Vagina (tissue), 2 donors: ENCODE measurements at places on chromosomes 2 and 18. TPM values are rescaled to one million over a fixed set of nuclear protein-coding genes. Genes with fewer than 3 reads are reported as not detected.
A peak's percentile ranks its signal among the peaks of the same experiment; 100 is the strongest.

- H3K27me3 ChIP-seq, result no peaks in the 10 kb centered on the region
- no peak overlapping the region for H3K27ac ChIP-seq
- H3K36me3 ChIP-seq, result no peaks in the 10 kb centered on the region
- H3K4me1 ChIP-seq, result no peaks in the 10 kb centered on the region
- no peak overlapping the region for H3K4me3 ChIP-seq
- no peak for DNase-seq
Measured at GRCh38 chr2:48398285-48399002, 131.5 kb upstream of the STON1 start.

DNA sequence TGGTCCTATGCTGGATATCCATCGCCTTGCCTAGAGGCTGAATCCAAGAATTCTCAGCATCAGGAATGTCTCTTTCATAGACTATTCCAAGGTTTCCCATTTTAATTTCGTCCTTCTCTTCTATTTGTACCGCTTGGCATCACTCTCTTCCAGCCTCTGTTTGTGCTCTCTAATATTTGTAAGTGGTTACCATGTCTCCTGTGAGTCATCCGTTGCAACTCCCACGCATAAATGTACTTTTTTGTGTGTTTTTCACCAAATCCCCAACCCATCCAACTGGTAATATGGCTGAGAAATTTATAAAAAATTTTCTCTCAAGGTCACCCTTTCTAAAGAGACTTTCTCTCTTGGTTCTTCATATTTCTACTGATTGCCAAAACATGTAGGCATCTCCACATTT, 21.8 kb downstream of the COLEC12 start:
- peak overlapping the region; percentile 37 for H3K27ac ChIP-seq
- H3K4me3 ChIP-seq, result no peak overlapping the region
- H3K36me3 ChIP-seq, result no peaks in the 10 kb centered on the region
- DNase-seq, result no peak
- no peaks in the 10 kb centered on the region for H3K4me1 ChIP-seq

DNA sequence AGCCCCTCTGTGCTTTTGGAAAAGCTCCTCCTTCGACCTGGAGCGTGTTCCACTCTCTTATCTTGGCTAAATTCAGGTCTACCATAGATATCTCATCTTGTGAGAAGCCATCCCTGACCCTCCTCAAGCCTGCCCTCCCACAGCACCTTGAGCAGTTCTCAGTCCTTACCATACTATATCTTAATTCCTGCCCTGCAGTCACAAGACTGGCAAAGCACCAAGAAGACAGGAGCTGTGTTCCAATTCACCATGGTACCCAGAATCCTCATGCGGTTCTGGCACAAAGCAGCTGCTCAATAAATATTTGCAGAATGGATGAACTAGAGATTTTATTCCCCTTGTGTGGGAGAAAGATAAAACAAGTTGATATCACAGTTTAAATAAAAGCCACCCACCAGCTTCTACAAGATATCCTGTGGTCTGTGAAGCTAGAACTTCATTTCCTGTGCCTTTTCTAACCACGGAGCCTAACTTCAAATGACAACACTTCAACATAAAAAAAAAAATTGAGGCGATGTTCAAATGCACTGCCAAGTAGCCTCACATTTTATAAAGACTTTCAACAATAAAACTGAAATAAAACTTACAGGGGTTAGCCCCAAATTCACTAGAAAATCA, 19.5 kb downstream of the MARCHF4 start:
- H3K27ac ChIP-seq, result no peak overlapping the region
- H3K4me3 ChIP-seq, result no peak overlapping the region
- DNase-seq, result peak; percentile 22
- H3K4me1 ChIP-seq, result no peaks in the 10 kb centered on the region
- H3K36me3 ChIP-seq, result no peaks in the 10 kb centered on the region

GRCh38 chr2:206218796-206219499, 55.5 kb upstream of the ZDBF2 start:
- H3K27ac ChIP-seq, result no peak overlapping the region
- no peaks in the 10 kb centered on the region for H3K36me3 ChIP-seq
- no peaks in the 10 kb centered on the region for H3K27me3 ChIP-seq
- peaks cover 14% of the 10 kb centered on the region for H3K4me1 ChIP-seq

DNA sequence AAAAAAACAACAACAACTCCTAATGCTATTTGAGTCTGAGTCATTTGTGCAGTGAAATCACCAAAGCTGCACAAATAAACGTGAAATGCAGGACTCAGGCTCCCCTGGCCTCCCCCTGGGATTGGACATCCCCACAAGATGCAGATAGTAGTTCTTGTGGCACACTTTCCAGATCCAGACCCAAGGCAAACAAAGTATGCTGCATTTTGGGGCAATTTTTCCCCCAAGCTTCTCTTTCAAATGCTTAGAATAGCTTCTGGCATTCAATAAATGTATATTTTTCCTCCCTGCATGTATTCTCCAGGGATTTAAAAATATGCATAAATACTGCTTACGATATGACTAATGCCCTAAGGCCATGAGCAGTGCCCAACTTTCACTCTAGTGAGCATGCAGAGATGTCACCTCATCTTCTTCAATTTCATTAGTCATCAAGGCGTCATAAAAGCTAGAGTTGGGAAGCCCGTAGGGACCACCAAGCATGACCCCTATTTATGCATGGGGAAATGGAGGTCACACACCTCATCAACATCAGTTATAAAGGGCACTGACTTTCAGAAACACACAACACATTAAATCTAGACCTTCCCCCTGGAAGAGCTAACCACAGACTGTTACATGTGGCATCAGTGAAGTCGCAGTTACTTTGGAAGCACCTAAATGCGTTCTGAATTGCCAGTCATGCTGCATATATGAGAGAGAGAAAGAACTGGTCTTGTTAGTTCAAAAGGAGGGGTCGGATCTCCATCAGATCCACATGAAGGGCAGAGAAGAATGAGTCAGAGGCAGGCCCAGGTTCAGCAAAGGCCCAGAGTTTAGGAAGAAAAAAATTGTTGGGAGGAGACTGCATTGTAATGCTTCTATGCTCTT, 374.1 kb downstream of the LPIN1 start:
- H3K27me3 ChIP-seq, result no peaks in the 10 kb centered on the region
- no peak overlapping the region for H3K4me3 ChIP-seq
- DNase-seq, result no peak
- no peaks in the 10 kb centered on the region for H3K4me1 ChIP-seq
- H3K27ac ChIP-seq, result no peak overlapping the region
- H3K36me3 ChIP-seq, result no peaks in the 10 kb centered on the region

DNA sequence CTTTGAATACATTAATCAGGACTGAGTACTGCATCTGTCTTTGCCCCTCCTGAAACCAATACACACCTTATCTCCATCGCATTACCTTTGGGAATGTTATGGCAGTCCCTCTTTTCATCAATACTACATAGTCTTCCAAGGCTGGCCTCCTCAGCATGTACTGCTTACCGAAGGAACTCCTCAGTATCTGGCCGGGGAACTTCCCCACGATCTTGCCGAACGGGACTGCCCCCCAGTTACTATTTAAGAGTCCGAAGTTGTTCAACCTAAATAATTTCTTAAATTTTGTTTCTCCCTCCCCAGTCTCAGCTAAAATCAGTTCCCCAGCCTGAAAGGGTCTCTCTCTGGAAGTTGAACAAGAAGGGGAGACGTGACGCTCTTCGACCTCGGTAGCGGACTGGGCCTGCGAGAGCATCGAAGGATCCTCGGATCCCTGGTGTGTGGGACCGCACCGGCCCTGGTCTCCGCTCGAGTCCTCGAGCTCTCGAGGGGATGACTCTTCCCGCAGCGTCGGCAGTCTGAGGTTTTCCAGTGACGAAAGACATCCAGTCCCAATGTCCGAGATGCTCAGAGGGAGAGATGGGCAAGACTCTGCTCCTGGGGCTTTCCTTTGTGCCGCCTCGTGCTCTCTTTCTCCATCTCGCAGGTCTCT, 489 bp downstream of the TRMT61B start:
- peaks cover 35% of the 10 kb centered on the region for H3K4me1 ChIP-seq
- no peaks in the 10 kb centered on the region for H3K36me3 ChIP-seq
- H3K27ac ChIP-seq, result peak overlapping the region; percentile 70
- no peaks in the 10 kb centered on the region for H3K27me3 ChIP-seq

GRCh38 chr2:181106789-181107627, 126.6 kb downstream of the UBE2E3 start:
- H3K4me1 ChIP-seq, result peaks cover 4% of the 10 kb centered on the region
- H3K27ac ChIP-seq, result no peak overlapping the region
- DNase-seq, result no peak
- H3K4me3 ChIP-seq, result no peak overlapping the region
- H3K36me3 ChIP-seq, result no peaks in the 10 kb centered on the region

DNA sequence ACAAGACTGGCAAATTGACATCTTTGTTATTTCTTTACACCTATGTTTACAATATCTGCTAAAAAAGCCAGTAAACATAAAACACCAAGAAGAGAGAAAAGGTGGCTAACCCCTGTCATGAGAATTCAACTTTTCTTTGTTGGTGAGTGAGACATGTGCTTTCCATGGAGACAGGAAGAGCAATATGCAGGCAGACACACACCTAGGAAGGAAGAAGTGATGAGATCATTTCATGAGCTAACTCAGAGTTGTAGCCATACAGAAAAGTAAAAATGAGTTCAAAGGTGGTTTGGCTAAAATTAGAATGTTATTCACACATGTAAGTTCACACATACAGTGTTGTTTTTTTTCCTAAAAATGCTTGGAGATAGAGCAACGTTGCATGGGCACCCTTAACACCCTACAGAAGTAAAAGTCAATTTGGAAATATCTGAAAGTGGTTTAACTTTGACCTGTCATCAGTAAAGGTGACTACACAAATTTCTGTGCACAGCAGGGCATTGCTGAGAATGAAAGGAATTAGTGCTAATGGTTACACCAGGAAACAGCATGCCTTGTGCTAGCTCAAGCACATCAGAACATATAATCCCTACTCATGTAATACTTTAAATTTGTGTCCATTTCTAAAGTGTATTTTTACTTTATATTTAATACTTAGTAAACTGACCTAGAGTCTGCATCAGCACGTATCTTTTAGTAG, 557.6 kb downstream of the CBLN2 start:
- no peaks in the 10 kb centered on the region for H3K36me3 ChIP-seq
- no peak overlapping the region for H3K4me3 ChIP-seq
- no peak for DNase-seq
- no peaks in the 10 kb centered on the region for H3K27me3 ChIP-seq

- no peaks in the 10 kb centered on the region for H3K4me1 ChIP-seq
- H3K27ac ChIP-seq, result no peak overlapping the region
- H3K36me3 ChIP-seq, result no peaks in the 10 kb centered on the region
- H3K4me3 ChIP-seq, result no peak overlapping the region
Measured at GRCh38 chr2:2031101-2031500, 286.8 kb upstream of the PXDN start.

DNA sequence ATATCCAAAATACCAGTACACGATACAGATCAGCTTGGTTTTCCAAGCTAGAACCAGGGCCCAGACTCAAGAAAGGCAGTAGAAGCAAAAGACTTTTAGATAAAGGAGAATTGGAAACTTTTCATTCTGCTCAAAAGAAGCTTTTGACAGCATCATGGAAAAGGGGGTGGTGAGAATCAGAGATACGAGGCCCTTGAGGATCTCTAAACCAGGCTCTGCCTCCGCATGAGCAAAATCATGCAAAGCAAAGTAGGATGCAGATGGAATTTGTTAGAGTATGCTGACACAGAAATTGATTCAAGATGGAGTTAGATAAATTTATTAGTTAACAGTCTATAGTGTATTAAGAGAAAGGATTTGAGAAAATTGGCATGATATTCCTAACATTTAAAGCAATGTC, 39.8 kb downstream of the FAM98A start:
- no peak for DNase-seq
- no peaks in the 10 kb centered on the region for H3K27me3 ChIP-seq
- peaks cover 5% of the 10 kb centered on the region for H3K4me1 ChIP-seq
- H3K4me3 ChIP-seq, result no peak overlapping the region
- H3K36me3 ChIP-seq, result no peaks in the 10 kb centered on the region

DNA sequence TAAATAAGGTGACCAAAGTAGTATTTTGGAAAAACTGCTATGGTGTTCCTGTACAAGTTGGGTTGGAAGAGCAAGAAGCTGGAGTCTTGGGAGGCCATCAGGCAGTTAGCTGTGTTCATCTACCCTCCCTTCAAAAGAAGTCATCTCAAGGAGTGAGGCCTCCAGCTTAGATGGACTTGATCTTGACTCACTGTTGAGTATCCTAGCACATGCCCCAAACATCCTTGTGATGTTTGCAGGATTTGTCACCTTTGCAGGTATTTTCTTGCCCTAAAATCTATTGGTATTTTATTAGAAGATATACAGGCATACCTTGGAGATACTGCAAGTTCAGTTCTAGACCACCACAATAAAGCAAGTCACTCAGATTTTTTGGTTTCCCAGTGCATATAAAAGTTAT, 30.2 kb downstream of the RNMT start:
- no peaks in the 10 kb centered on the region for H3K27me3 ChIP-seq
- peaks cover 64% of the 10 kb centered on the region for H3K36me3 ChIP-seq
- no peak for DNase-seq
- H3K4me1 ChIP-seq, result no peaks in the 10 kb centered on the region

DNA sequence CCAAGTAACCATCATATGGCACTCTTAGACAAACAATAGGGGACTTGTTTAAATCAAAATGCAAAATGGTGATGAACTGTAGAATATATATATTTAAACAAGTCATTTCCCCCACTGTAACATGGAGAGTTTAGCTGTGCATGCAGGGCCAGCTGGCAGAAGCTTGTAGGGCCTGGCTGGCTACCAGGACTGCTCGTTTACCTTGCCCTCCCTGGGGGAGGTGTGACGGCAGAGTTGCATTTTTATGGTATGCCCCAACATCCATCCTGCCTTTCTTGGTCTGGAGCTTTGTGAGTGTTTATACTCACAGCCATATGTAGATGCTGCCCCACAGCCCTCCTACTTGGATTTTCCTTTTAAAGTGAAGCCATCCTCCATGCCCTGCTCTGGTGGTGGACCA, 101.7 kb upstream of the ZFP36L2 start:
- H3K36me3 ChIP-seq, result no peaks in the 10 kb centered on the region
- no peak overlapping the region for H3K4me3 ChIP-seq
- H3K27ac ChIP-seq, result peak overlapping the region; percentile 72
- no peak for DNase-seq
- no peaks in the 10 kb centered on the region for H3K27me3 ChIP-seq
- peaks cover 67% of the 10 kb centered on the region for H3K4me1 ChIP-seq

DNA sequence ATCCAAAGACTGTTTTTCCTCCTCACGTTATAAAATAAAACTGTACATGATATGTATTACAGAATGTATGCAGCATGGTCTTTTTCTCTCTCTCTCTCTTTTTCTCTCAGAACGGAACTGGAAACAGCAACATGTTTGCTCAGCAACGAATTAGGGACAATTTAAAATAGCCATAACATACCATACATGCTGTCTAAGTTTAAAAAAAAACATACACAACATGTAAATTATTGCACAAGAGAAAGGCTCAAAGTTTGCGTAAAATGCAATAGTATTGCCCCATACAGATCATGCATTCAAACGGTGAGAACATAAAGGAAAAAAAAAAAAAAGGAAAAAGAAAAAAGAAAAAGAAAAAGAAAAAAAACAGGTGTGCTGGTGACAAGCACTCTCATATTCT, 93.6 kb downstream of the BCL11A start:
- peaks cover 9% of the 10 kb centered on the region for H3K4me1 ChIP-seq
- no peak overlapping the region for H3K27ac ChIP-seq
- no peak for DNase-seq
- H3K27me3 ChIP-seq, result no peaks in the 10 kb centered on the region
- no peak overlapping the region for H3K4me3 ChIP-seq

Gene COA5
- total RNA-seq, result 24.1 TPM

Gene CRYGD
- not detected for total RNA-seq

Gene CYP27C1
- 3.2 TPM for total RNA-seq

Gene LIPG
- total RNA-seq, result 1.7 TPM

Gene CFAP53
- not detected for total RNA-seq

Gene RFX8
- 1.2 TPM for total RNA-seq

Gene STARD6
- total RNA-seq, result not detected

Gene CDK5R2
- total RNA-seq, result 0.49 TPM

Gene VAPA
- 210 TPM for total RNA-seq

Gene CHRNG
- not detected for total RNA-seq

Gene RAB6C
- total RNA-seq, result not detected
